ENCODE measurements at places on chromosomes 3 and 15.
A peak's percentile ranks its signal among the peaks of the same experiment; 100 is the strongest.

GRCh38 chr15:39666677-39667076 is 85.8 kb downstream of the THBS1 start:
- no peak for DNase-seq

GRCh38 chr15:88835646-88836045 is 32.4 kb downstream of the ACAN start:
- no peak for DNase-seq

- DNase-seq: no peak
Observed at GRCh38 chr15:66476535-66476934, 21.0 kb downstream of the SNAPC5 start.

DNA sequence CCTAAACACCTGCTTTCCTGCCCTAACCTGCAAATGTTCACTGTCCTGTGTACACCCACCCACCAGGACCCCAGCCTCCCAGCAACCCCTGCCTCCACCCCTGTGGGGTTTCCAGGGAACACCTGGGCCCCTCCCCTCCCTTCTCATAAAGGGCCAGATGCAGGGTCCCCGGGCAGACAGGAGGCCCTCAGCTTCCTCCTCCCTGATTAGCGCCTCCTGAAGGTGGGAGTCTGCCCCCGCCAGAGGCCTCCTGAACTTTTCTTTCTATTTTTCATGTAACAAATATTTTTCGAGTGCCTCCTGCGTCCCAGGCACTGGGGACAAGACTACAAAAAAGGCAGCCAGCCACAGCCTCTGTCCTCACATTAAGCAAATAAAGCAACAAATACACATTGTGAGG is 135.4 kb upstream of the LINGO1 start:
- DNase-seq: no peak

DNA sequence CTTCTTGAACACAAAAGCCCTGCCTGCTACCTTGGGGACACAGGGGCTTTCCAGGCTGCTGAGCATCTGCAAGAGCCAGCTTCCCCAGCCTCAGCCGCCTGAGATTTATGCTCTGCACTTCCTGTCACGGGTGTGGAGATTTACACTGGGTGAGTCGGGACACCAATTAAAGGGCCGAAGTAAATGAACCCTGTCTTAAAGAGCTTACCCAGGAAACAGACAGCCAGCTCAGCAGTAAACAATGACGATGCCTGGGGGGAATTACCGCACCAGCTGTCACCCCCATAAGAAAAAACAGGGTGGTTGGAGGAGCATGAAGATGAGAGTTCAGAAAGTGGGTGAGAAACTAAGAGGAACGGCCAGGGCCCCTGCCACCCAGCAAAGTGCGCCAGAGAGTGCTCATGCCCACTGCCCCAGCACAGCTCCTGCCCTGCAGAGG is 37.5 kb upstream of the IQSEC1 start:
- DNase-seq: peak; percentile 39

DNA sequence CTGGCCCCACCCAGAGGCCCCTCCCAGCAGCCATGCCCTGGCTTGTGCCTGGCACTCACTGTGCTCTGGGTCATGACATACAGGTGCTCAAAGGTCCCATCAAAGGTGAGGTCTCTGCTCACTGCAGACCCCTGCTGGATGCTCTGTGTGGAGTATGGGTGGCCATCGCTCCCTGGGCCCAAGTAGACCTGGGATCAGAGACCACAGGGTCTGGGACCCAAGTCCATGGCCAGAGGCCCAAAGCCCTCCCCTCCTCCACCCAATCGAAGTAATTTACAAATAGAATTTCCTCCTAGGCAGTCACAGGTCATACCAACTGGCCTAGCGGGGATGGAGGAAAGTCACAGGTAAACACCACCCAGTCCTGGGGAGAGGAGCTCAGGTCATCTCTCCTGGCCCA is 7.6 kb downstream of the PLXNB1 start:
- no peak for DNase-seq

- no peak for DNase-seq
Observed at GRCh38 chr3:74346896-74347295, 267.6 kb downstream of the CNTN3 start.

GRCh38 chr3:194343561-194343893 is 7.6 kb downstream of the CPN2 start:
- no peak for DNase-seq

DNA sequence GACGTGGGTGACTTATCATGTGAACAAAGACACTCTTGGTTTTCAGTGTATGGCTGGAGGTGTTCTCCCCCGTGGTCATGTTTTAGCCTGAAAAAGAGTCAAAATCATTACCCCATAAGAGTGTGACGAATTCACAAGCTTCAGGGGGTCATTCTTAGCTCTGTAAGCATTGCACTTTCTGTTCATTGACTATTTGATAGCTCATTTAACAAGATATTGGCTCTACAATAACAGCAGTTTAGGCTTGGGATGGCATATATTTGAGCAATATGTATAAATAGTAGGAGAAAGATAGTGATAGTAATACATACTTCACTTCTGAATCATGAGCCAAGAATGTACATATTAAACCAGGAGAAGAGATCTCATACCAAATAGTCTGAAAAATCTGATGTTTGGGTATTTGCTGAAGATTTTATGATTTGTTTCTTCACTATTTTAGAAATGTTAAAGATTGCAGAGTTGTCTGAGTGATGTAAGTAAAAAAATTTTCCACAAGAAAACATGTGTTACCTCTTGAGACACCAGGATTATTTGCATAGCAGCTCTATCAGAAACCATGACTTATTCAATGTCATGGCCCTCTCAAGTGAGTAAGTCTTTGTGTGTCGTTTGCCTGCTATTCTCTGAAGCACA is 996.0 kb downstream of the OTOL1 start:
- no peak for DNase-seq

GRCh38 chr3:13707456-13707855 is 158.5 kb downstream of the FBLN2 start:
- no peak for DNase-seq

- DNase-seq: no peak
Observed at GRCh38 chr15:62445244-62445643, 280.2 kb upstream of the C2CD4B start.

GRCh38 chr3:32239307-32240158 is 1.1 kb downstream of the CMTM8 start:
- no peak for DNase-seq

GRCh38 chr3:150447631-150448465 is 39.8 kb downstream of the TSC22D2 start:
- no peak for DNase-seq

DNA sequence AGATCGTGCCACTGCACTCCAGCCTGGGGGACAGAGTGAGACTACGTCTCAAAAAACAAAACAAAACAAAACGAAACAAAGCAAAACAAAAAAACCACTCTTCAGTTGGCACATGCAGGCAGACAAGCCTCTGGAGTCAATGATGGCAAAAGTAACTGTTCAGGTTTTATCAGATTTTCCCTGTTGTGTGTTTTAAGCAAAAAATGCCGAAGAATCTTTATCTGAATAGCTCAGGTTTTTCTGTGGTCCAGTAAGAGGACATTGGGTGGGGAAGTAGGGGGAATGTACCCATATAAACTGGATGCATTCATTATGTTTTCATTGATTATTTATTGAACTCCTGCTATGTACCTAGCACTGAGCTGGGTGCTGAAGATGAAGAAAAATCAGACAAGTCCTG is 20.8 kb upstream of the BCL2A1 start:
- no peak for DNase-seq

DNA sequence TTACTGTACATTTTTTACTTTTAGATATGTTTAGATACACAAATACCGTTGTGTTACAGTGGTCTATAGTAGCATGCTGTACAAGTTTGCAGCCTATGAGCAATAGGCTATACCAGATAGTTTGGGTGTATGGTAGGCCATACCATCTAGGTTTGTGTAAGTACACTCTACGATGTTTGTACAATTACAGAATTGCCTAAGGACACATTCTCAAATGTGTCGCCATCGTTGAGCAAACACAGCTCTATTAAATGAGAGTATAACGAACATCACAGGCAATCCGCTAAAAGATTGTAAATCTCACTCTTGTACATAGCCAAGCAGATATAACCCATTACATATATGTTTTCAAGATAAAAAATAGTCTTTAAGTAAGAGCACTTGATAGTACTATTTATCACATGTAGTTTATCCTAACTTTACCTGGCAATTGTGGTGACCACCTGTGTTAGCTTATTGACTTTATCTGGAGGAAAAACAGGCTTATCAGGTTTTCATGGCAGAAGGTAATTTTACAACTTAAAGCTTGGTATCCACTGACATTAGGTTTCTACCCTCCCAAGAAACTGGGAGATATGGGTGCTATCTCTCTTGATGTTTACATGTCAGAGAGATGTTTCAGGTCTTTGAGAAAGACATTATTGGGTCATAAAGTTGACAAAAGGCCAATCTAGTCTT is 898.7 kb downstream of the NSUN3 start:
- no peak for DNase-seq

DNA sequence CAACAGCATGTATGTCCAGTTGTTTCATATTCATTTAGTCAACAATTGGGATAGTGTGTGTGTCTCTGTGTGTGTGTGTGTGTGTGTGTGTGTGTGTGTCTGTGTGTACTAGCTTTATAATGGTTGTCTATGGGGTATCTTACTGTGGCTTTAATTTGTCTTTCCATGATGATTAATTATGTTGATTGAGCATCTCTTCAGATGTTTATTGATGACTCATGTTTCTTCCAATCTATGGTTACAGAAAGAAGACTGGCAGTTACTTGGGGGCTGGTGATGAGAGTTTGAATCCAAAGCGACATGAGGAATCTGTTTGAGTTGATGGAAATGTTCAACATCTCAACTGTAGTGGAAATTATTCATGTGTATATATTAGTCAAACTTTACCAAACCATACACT is 440.1 kb downstream of the ZNF385D start:
- DNase-seq: no peak

- DNase-seq: no peak
Observed at GRCh38 chr15:84575493-84575892, 25.3 kb upstream of the ZSCAN2 start.

GRCh38 chr3:151750181-151750580 is 16.5 kb downstream of the AADACL2 start:
- no peak for DNase-seq

DNA sequence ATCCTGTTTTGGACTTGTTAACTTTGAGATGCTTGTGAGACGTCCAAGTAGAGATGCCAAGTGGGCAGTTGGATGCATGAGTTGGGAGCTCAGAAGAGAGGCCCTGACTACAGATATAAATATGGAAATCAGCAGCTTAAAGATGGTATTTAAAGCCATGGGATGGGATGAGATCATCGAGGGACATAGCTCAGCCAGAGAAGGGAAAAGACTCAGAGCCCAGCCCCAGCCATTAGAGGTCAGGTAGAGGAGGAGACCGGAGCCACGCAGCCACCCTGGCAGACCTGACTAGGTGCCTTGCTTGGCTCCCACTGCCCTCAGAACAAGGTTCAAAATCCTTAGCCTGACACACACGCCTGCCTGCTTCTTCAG is 31.1 kb downstream of the ATP2B2 start:
- DNase-seq: no peak

DNA sequence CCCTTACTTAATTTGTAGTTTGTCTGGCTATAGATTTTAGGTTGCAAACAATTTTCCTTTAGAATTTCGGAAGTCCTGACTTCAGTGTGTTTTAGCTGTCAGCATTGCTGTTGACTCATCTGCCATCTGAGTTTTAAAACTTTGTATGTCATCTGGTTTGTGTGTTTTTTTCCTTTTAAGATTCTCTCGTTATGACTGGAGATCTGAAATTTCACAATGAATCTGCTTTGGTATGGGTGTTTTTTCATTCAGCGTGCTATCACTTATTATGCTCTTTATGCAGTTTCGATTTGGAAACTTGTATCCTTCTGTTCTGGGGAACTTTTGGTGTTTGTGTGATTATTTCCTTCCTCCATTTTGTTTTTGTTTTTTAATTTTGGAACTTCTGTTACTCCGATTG is 53.7 kb upstream of the ZNF280D start:
- DNase-seq: no peak

- no peak for DNase-seq
Observed at GRCh38 chr3:184176377-184177330, 2.0 kb downstream of the AP2M1 start.

GRCh38 chr3:168407381-168407780 is 311.7 kb upstream of the GOLIM4 start:
- no peak for DNase-seq

DNA sequence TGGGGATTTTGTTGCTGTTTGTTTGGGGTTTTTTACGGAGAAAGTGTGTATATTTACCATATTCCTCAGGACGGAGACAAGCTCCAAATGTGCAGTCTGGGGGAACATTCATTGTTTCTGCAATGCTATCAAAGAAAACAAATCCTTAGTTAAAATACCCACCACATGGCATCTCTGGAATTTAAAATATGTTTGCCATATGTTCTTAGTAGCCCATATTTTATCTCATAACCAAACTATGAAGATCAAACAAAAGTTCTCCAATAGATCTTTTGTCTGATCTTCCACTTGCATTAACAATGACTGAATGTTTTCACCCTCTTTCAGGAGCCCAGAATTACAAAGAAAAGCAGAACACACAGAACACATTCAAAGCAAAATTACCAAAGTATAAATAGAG is 35.3 kb downstream of the EFHB start:
- DNase-seq: no peak

DNA sequence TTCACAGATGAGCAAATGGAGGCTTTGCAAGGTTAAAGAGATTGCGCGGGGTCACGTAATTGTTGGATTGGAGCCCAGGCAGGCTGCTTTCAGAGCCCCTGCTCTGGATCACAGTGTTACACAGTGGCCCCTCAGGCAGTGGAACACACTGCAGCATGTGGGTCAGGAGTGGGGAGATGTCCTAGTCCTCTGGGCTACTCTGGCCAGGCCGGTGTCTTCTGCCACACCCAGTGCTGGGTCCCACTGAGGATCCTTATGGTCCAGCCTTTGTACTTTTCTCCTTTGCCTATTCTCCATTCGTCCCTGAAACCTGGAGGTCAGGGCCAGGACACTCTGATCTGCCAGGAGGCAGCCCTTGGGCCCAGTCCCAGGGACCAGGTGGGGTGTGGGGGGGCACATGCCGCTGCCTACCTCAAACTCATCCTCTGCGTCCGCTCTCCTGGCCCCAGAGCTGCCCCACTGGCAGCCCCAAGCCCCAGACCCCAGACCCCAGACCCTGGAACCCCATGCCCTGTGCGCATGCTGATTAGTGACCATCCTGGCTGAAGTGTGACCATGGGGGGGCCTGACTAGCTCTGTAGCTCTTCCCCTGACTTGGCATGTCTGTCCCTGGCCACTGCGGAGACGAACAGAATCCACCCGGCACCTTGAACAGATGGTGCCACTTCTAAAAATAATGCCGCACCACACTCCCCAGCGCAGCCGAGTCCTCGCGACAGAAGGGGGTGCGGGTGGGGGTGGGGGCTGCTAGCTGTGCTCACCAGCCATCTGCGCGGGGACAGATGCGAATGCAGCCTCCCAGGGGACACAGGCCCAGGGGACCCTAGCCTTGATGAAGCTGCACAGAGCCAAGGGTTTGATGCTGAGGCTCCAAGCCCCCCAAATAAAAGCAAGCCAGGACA is 41.6 kb downstream of the ATP2B2 start:
- no peak for DNase-seq

DNA sequence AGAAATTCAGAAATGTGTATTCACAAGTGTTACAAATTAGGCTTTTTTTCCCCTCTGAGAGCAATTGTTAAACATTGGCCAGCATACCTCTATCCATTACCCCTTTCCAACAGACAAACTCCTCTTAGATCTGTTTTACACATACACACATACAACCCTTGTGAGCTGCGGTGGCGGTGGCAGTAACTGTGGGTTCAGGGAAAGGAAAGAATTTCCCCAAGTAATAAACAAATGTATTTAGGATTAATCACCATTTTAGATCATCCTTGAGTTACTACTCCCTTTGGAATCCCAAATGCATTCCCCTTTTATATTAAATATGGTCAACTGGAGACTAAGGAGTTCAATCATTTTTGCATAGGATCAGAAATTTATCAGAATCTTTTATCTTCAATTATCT is 667.0 kb downstream of the FHIT start:
- no peak for DNase-seq

GRCh38 chr15:40630313-40630712 is 36.3 kb downstream of the KNL1 start:
- no peak for DNase-seq

Data from CD8-positive, alpha-beta T cell (primary cell).